ENCODE measurements at places on chromosomes 5 and 9.
A peak's percentile ranks its signal among the peaks of the same experiment; 100 is the strongest.

DNA sequence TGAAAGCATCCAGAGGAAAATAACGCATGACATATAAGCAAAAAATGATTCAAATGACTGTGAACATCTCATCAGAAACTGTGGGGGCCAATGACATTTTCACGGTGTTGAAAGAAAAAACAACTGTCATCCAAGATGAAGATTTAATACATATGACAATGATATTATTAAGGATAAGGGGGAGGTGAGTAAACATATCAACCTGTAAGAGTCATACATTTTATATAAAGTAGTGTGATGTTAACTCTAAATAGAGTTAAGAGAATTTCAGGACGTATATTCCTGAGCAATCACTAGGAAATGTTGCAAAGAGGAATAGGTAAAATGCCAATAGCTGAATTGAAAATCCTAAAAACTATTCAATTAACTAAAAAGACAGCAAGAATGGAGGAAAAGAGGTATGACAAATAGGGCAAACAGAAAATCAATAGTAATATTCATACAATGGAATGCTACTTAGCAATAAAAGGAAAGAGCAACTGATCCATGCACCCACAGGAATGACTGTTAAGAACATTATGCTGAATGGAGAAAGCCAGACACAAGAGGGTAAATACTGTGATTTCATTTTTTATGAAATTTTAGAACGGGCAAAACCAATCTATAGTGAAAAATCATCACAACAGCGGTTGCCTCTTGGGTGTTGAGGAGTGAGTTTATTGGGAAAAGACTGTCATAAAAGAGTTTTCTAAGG is 92.4 kb upstream of the JAK2 start:
- no peak for DNase-seq

GRCh38 chr5:108122702-108123101 is 259.2 kb downstream of the FBXL17 start:
- DNase-seq, result no peak

GRCh38 chr5:19874811-19875210 is 113.2 kb downstream of the CDH18 start:
- DNase-seq, result no peak

DNA sequence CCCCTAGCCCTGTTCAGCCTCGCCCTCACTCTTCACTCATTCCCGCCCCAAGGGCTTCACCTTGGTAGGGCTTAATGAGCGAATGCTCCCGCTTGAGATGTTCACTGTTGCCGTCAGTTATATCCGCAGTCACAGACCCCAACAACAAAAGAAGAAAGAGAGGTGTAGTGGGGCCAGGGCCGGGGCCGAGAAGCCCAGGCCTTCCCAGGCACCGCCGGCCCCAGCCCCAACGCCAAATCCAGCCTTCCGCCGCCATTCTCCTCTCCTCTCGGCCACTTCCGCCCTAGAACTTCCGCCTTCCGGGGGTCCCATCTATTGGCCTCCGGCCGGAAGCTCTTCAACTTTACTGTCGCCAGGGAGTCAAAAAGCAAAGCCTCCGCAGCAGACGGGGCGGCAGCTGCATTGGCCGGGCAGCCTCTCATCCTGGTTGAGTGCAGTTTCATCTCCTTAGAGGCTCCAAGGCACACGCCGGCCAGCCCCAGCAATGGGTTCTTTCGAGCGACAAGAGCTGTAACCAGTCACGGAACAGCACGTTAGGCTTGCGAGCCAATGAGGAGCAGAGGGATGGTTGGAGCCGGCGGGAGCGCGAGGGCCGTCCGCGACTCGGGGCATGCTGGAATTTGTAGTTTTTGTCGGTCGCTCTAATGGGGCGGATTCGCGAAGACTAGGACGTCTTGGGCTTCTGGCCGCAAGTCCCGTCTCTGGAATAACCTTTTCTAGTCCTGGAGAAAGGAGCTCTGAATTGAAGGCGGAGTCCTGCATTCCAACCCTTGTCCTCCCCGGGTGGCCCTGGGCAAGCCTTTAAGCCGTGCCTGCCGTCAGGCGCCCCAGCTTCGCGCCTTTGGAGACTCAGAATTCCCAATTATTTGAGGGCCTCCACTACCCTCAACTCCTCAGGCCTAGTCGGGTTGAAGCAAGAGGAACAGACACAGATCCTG is at the start of gene LMAN2:
TSS of gene LMAN2 (minus strand) at position 277 of the 938 bp plus-strand sequence. CDS start at position 256, 21 bp downstream.
- DNase-seq, result peak; percentile 98

DNA sequence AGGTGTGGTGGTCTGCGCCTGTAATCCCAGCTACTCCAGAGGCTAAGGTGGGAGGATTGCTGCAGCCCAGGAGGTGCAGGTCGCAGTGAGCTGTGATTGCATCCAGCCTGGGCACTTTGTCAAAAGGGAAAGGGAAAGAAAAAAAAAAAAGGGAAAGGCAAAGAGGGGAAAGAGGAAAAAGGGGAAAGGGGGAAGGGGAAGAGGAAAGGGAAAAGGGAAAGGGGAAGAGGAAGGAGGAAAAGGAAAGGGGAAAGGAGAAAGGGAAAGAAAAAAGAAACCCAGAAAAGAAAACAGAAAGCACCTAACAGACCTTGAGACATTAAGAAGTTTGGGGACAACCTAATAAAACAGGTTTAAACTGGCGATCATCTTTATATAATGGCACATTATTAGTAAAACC is 40.0 kb downstream of the IDNK start:
- no peak for DNase-seq

DNA sequence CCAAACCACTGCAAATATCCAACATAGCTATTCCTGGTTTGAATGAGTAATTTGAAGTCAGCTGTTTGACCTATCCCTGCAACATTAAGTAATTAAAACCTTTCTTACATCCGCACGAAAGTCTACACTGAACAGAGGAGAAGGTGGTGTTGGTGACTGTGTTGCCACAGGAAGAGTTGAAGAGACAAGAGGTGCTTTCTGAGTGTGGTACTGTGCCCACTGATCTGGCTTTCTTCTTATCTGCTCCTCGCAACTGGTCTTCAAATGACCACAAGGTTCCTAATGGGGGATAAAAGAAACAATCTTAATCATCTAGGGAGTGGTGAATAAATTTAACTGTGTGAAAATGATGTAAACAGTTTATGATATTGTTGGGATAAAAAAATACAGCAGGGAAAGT is 29.4 kb upstream of the PDCL start:
- DNase-seq, result no peak

DNA sequence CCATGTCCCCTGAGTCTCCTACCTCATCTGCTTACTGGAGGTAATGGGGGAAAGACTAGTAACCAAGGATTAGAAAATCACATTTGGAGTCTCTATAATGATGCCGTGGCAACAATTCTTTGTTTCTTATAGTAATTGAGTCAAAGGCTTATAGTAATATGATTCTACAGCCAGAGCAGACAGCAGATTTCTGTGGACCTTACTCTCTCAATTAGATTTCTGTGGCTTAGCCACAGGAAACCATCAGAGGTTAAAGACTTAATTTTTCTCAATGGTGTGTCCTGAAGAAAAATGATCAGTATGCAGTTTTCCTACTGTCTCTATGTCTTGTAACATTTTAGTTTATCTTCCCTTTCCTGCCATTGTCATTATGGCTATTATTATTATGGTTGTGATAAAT is 59.3 kb upstream of the CD180 start:
- DNase-seq, result peak; percentile 66

DNA sequence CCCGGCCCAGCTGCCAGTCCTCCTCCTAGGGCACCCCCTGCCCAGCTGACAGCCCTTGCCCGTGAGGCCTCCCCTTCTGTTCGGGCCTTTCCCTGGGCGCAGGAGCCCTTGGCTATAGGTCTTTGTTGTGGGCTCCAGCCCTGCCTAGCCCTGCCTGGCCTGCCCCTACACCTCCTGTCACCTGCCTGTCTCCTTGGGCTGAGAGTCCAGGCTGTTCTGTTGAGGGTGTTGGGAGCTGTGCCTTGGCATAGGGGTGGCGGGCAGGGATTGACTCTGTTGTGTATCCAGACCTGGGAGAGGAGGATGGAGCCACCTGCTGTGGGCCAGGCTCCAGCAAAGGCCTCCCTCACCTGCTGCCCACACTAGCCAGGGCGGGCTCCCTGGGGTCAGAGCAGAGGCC is 11.6 kb downstream of the FCN2 start:
- no peak for DNase-seq

GRCh38 chr5:33501899-33502298 is 61.1 kb downstream of the TARS1 start:
- no peak for DNase-seq

GRCh38 chr9:136858844-136859757 is 7.0 kb downstream of the MAMDC4 start:
- no peak for DNase-seq

DNA sequence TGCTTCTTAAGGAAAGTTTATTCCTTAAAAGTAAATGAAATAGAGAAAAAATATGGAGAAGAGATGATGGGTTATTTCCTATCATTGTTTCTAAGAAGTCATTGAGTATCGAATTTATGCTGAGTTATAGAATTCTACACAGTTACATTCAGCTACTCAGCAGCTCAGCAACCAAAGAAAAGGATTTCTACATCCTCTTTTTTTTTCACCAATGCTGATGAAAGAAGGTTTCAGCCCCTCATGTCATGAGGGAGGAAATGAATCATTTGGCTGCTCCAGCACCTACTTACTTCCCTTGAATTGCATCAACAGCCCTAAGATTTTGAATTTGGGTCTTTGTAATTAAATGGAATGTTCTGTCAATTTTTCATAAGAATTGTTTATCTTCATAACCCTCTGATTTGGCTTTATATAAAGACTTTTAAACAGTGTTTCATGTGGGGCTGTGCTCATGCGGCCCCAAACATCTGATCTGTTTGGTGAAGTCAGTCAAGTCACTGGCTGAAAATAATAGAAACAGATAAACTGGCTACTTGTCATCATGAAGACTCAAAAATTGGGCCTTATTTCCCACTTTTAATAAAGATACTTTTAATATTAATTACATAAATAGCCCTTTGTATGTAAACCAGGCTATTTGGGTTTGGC is 18.5 kb upstream of the SNX2 start:
- peak; percentile 92 for DNase-seq

DNA sequence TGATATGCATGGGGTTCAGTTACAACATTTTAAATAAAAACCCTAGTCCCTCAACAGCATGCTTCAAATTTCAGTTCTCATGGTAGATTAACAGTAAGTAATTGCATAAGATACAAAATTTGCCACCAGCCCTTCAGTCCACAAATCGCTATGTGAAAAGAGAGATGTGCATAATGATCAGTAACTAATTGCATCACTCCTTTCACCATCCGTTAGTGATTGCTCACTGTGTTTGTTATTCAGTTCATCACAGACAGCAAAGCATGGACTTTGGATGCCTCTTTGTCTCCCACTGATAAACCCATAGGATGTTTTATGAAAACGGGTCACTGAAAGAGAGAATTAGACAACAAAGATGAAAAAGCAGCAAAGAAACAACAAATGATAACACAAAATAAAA is 103.2 kb downstream of the MCTP1 start:
- no peak for DNase-seq

GRCh38 chr9:133207540-133208170 is 1.4 kb downstream of the OBP2B start:
- no peak for DNase-seq

GRCh38 chr5:133825631-133826289 is 142.7 kb downstream of the C5orf15 start:
- no peak for DNase-seq

GRCh38 chr5:56814963-56815657 is at the start of gene MAP3K1:
TSS of gene MAP3K1 (plus strand) at chr5:56815549. CDS start at chr5:56815574, 25 bp downstream.
- peak; percentile 65 for DNase-seq

DNA sequence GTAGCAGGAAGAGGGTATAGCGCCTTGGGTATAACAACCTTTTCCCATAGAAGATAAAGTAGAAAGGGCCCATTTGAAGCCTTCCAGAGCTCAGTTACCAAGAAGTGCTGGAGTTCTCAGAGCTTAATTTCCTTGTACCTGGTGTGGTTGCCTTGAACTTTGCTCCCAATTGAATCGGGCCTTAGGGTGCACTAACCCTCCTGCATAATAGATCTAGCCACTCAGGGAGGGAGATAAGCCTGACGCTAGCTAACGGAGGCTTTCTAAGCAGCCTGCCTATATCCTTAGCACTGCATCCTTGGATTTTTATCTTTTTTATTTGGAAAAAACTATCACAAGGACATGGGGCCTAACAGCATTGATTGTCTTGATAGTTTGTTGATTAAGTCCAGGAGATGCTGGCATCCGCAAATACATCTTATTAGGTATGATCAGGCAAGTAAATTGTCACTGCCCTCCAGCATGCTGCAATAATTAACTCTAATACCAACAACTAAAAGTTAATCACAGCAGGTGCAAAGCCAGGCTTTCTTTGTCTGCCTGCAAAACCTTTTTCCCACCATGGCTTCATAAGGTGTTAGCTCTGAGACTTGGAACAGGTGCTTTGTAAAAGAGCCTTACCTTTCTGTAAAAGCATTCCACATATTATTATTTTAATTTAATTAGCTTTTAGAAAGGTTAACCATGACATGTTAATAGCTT is 199.4 kb downstream of the SREK1 start:
- DNase-seq, result no peak

- no peak for DNase-seq
Measured at GRCh38 chr5:98170994-98171393, 602.5 kb upstream of the RGMB start.

- no peak for DNase-seq
Measured at GRCh38 chr9:15271403-15271802, 35.6 kb downstream of the TTC39B start.

GRCh38 chr9:105127863-105128220 is 116.6 kb upstream of the SLC44A1 start:
- DNase-seq, result peak; percentile 70

DNA sequence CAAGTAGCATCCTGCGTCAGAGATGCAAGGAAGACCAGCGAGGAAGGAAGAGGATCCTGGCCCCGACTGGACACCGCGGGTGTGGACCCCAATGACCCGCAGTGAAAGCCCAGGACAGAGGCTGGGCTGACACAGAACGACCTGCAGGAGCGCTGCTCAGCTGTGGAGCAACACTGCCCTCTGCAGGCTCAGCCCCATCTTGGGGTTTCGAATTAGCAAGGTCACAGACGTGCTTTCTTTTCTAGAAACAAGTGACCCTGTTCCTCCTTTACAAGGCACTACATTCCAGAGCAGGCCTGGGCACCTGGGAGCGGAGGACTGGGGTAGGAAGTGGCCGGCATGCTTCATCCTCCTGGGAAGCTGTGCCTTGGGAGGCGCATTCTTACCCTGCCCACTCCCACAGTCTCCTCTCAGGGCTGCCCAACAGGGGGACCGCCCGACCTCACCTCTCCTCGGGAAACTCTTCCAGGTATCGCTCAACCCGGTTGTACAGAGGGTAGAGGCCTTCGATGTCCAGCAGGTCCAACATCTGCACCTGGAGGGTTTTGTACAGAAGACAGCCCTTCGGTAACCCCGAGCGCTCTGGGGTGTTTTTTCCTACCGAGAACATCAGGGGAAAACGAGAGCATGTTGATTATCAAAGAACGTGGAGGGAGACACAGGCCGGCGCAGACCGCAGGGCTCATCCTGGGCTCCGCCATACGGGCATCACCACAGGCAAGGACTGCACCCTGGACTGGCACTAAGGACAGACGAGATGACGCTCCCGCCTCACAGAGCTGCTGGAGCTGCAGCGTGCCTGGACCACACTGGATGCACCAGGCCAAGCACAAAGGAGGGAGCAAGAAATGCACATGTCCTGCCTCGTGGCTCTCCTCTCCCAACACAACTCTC is 35.0 kb downstream of the IPPK start:
- DNase-seq, result peak; percentile 87
